Activated T-helper 17 cell treated with anti-CD3 and anti-CD28 coated beads, Interleukin-2, amount 50 U/mL, for 72 hours (primary cell): ENCODE measurements at places on chromosomes 4 and X. TPM values are rescaled to one million over a fixed set of nuclear protein-coding genes. Genes with fewer than 3 reads are reported as not detected.

DNA sequence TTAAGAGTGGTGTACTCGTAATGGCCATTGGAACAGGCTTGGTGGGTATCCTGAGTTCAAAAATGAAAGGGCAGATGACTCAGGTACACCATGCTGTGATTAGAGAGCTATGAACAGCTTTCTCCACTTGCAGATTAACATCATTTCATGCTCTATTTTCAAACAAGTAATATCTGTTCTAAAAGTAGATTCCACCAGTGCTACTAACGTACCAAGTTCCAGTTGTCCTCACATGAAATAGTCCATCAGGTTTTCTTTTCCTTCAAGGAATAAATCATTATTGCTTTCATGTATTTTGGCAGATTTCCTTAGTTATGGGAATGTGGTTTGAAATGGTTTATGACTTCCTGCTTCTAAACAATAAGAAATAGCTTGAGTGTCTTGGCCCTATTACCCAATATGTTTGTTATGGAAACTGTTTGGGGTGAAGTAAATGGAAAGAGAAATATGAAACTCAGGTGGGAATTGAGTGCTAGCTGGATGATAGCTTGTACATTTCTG, 49.9 kb downstream of the PCDH7 start:
- H3K4me3 ChIP-seq: no peak overlapping the region
- H3K27me3 ChIP-seq: no peaks in the 10 kb centered on the region
- no peaks in the 10 kb centered on the region for H3K4me1 ChIP-seq
- no peak for ATAC-seq
- no peaks in the 10 kb centered on the region for H3K36me3 ChIP-seq

RS1 gene
- not detected for total RNA-seq

DNA sequence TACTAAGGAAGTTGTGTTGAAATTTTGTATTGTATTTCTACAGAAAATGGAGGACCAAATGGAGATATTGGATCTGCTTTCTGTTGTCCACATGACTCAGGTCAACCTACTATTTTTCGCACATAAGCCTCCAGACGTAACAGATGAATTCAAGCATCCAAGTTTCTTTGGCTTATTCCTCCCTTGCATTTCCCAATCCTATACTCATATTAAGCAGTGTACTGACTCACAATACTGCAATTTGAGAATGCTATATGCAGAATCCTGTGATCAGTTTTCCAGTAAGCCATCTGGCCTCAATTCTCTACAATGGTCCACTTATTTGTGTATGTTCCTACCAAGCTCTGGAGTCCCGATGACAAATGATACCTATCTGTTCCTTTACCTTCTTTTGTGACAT, 75.7 kb downstream of the ASB9 start:
- ATAC-seq: no peak
- no peak overlapping the region for H3K27ac ChIP-seq
- no peaks in the 10 kb centered on the region for H3K36me3 ChIP-seq
- no peaks in the 10 kb centered on the region for H3K4me1 ChIP-seq

GAB1 gene
- total RNA-seq: 0.32 TPM

AADAT gene
- total RNA-seq: not detected

GRCh38 chr4:18695733-18696527, 674.4 kb upstream of the LCORL start:
- H3K4me1 ChIP-seq: no peaks in the 10 kb centered on the region
- H3K27me3 ChIP-seq: peaks cover 9% of the 10 kb centered on the region
- no peak for ATAC-seq
- no peaks in the 10 kb centered on the region for H3K36me3 ChIP-seq

DNA sequence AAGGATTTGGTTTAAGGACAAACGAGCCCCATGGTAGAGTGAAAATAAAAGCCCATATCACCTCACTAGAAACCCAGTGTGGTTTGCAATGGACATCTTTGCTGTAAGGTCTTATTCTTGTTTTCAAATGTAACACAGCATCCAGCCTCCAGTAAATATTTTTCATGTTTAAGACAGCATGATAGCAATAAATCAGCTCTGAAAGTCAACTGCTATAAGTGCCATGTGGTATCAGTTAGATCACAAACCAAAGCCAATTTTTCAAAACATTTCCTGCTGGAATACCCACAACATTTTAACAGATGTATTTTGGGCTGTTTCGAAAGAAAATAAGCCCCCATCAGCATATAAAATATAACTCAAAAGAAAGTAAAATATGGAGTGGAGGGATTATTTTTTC, 24.0 kb upstream of the SCML1 start:
- no peaks in the 10 kb centered on the region for H3K27me3 ChIP-seq
- H3K36me3 ChIP-seq: no peaks in the 10 kb centered on the region
- no peak for ATAC-seq
- no peak overlapping the region for H3K4me3 ChIP-seq

DNA sequence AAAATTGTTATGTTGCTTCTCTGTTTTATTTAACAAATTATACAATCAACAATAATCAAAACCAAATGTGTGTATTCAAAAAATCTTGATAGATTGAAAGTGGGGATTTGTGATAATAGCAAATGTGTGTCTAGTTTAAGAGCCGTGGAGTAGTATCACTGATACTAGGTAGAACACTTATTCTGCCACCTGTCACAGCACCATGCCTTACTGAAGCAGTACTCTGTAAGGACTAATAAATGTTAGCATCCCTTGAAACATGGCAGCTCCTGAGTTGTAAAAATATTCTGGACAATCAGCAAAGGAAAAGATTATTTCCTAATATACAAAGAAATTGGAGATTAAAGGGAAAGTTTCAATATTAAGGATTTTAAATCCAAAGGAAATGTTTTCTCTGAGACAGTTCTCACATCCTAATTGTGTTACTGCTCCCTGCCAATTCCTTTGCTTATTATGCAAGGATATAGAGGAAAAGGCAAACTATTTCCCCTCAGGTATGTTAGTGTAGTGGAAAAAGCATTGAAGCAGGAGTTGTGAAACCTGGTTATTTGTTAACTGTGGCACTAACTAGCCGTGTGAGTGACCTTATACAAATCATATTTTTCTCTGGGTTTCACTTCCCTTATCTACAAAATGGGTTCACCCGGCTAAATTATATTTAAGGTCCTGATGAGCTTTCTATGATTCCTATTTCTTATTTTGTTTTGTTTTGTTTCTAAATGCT, 303.1 kb downstream of the ARHGAP24 start:
- ATAC-seq: no peak
- no peaks in the 10 kb centered on the region for H3K4me1 ChIP-seq
- H3K27me3 ChIP-seq: no peaks in the 10 kb centered on the region
- H3K27ac ChIP-seq: no peak overlapping the region
- no peak overlapping the region for H3K4me3 ChIP-seq

- no peaks in the 10 kb centered on the region for H3K36me3 ChIP-seq
- H3K4me1 ChIP-seq: no peaks in the 10 kb centered on the region
- no peak for ATAC-seq
- H3K4me3 ChIP-seq: no peak overlapping the region
These were observed 6.3 kb downstream of the SFRP2 start for GRCh38 chr4:153782581-153782980.

DNA sequence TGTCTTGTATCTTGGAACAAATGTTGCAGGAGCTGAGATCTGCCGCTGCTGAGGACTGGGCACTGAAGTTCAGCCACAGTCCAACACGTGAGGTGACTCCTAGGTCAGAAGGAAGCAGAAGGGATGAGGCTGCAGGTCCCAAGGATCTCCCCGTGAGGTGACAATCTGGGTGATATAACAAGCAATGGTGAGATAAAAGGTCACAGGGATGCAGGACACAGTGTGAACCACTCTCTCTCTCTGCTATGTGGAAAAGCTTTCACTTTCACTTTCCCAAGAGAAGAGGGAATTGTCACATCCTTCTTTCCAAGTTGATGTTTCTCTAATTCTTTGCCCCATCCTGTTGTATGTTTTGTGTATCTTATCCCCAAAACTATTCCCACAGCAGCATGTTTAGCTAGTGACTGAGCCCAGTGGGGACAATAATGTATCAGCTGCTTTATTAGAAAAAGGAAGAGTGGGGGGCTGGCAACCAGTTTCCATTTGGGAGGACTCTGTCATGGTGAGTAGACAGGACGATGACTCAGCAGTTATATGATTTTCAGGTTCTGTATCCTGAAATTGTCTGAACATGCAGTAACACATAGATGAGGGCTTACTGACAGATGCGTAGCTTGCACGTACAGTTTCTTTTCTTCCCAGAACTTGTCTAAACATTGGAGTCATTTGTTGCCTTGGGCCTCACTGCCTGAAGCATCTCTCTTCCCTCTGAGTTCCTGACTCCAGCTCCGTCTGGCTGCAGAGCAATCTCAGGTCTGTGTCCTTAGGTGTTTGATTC, 1415.8 kb upstream of the TENM3 start:
- no peaks in the 10 kb centered on the region for H3K36me3 ChIP-seq
- H3K27ac ChIP-seq: no peak overlapping the region
- no peak for ATAC-seq
- H3K4me1 ChIP-seq: no peaks in the 10 kb centered on the region
- H3K27me3 ChIP-seq: no peaks in the 10 kb centered on the region

ENPEP gene
- not detected for total RNA-seq

DGAT2L6 gene
- 0.22 TPM for total RNA-seq

DNA sequence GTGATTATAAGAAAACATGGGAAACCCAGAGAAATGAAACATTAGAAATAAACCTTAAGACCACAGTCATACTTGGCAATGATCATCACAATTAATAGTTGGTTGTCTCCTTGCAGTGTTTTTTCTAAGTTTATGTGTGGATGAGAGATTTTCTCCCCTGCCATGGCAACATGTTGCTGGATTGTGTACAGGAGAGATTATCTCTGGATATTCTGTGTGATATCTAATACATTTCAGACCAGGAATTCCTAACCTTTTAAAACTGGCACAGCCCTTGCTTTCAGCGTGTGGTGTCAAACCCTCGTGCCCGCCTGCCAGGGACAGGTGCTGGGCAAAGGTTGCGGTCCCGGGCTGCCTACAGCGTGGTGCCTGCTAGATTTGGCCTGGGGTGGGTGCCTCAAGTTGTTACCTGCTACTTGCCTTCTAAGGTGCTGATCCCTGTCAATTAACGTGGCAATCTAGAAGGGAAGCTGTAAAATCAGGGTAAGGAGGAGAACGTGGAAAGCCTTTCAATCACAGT, 100.5 kb downstream of the TMEM131L start:
- peaks cover 77% of the 10 kb centered on the region for H3K36me3 ChIP-seq
- no peaks in the 10 kb centered on the region for H3K27me3 ChIP-seq
- no peak for ATAC-seq
- no peak overlapping the region for H3K4me3 ChIP-seq
- peaks cover 31% of the 10 kb centered on the region for H3K4me1 ChIP-seq

DNA sequence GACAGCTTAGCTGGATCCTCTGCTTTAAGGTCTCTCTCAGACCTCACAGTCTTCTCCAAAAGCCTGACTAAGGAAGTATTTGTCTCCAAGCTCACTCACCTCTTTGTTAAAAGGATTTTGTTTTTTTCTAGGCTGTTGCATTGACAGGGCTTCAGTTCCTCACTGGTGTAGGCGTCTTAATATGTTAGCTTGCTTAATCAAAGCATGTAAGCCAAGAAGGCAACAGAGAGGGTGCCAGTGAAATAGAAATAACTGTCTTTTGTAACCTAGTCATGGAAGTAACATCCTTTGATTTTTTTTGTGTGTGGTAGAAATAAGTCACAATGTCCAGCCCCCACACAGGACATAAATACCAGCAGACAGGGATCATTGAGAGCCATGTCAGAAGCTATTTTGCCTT, 58.8 kb downstream of the FIP1L1 start:
- no peak overlapping the region for H3K27ac ChIP-seq
- ATAC-seq: no peak
- H3K36me3 ChIP-seq: peaks cover 93% of the 10 kb centered on the region
- peaks cover 5% of the 10 kb centered on the region for H3K4me1 ChIP-seq
- H3K4me3 ChIP-seq: no peak overlapping the region

GRCh38 chr4:146436423-146437162, 85.1 kb downstream of the SLC10A7 start:
- H3K27ac ChIP-seq: no peak overlapping the region
- H3K36me3 ChIP-seq: no peaks in the 10 kb centered on the region
- H3K27me3 ChIP-seq: no peaks in the 10 kb centered on the region
- ATAC-seq: no peak

DNA sequence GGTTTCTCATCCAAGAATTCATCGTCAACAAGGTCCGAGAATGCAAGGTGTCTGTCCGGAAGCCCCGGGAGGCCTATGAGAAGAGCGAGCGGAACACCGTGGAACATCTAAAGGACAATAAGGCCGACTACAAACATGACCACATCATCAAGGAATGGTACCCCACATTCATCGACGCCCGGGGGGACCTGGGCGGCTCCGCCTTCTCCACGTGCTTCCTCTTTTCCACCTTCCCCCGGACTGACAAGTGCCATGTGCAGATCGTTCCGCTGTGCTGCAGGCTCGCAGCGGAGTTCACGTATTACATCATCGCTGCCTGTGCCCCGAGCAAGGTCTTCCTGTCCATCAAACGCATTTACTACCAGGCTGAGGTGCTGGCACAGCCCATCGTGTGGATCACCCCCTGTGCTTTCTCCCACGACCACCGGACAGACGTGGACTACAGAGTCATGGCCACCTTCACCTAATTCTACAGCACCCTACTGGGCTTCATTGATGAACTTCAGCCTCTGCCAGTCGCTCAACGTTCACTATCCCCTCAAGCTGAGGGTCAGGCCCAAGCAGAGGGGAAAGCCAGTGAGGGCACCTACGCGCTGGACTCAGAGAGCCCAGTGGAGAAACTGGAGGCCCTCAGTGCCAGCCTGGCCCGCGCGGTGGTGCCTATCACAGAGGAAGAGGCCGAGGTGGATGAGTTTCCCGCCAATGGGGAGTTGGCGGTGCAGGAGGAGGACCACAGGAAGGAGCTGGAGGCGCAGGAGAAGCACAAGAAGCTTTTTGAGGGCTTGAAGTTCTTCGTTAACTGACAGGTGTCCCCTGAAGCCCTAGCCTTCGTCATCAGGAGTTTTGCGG, 125.9 kb upstream of the PABPC4L start:
- no peaks in the 10 kb centered on the region for H3K4me1 ChIP-seq
- H3K4me3 ChIP-seq: no peak overlapping the region
- H3K27me3 ChIP-seq: no peaks in the 10 kb centered on the region
- no peak for ATAC-seq
- no peak overlapping the region for H3K27ac ChIP-seq
- no peaks in the 10 kb centered on the region for H3K36me3 ChIP-seq

ADGRG2 gene
- total RNA-seq: not detected

DNA sequence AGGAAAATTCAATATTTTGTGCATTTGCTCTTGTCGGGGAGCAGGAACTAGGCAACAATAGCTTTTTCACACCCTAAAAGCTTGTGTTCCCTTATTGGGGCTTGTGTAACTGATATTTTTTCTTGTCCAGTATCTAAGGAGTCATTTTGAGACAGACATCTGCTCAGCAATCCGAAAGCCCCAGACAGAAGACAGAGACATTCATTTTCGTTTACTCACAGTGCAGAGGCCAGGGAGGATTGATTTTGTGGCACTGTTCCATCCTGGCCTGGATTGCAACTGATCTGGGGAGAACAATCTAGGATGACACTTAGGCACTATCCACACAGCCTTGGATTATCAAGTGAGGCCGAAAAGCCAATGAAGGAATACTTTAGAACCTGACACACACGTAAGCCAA, 27.4 kb upstream of the PLAC1 start:
- H3K27ac ChIP-seq: no peak overlapping the region
- no peaks in the 10 kb centered on the region for H3K4me1 ChIP-seq
- H3K4me3 ChIP-seq: no peak overlapping the region
- no peak for ATAC-seq
- H3K27me3 ChIP-seq: peaks cover 7% of the 10 kb centered on the region
